ENCODE measurements at places on chromosomes 11 and 22. TPM values are rescaled to one million over a fixed set of nuclear protein-coding genes. Genes with fewer than 3 reads are reported as not detected.
A peak's percentile ranks its signal among the peaks of the same experiment; 100 is the strongest.

The RRP7A gene
- 54.9 TPM for total RNA-seq

DNA sequence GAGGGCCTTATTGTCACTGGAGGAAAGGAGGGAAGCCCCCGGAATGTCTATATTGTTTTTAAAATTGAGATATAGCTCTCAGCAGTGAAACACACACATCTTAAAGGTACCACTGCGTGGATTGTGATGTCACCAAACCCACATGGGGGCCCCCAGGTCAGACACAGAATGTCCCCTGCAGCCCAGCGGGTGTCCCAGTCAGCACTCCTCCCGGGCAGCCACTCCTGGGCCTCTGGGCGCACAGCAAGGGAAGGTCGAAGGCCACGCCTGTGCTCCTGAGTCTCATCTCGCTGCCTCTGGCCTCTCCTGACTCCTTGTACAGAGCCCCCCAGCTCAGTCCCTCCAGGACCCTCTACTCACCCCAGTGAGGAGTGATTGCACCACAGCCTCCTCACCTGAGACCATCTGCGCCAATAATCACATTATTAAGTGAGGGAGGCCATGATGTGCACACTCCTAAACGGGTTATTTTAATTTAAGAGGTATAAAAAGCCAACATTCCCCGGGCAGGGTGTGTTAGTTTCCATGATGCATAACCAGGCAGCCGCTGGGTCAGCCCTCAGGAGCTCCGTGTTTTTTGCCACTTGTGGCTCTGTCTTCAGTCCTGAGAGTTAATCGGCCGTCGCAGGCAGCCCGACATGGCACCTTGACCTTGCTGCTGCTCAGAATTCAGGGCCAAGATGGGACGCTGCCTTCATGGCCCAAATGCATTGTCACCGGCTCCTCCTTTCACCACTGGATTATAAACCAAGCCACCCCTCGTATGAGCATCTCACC, 1089.3 kb downstream of the BRD1 start:
- no peak for DNase-seq
- H3K27me3 ChIP-seq, result no peaks in the 10 kb centered on the region
- no peak overlapping the region for H3K27ac ChIP-seq
- H3K4me3 ChIP-seq, result no peak overlapping the region

DNA sequence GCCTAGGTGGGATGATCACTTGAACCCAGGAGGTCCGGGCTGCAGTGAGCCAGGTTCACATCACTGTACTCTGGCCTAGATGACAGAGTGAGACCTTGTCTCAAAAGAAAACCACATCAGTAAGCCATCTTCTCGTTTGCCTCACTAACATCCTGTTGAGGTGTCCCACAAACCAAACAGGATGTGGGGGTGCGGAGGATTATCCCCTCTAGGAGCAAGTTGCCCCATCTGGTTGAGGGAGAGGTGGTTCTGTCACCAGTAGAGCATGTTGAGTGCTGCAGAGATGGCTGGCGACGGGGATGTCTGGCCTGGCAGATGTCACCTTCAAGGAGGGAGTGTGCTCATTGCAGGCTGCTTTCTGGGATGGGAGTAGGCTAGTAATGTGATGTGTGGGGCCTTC, 72.4 kb downstream of the ZNRF3 start:
- no peaks in the 10 kb centered on the region for H3K36me3 ChIP-seq
- no peak overlapping the region for H3K4me3 ChIP-seq
- H3K4me1 ChIP-seq, result peaks cover 10% of the 10 kb centered on the region
- no peaks in the 10 kb centered on the region for H3K27me3 ChIP-seq
- peak; percentile 18 for DNase-seq

- peak overlapping the region; percentile 52 for H3K27ac ChIP-seq
- no peaks in the 10 kb centered on the region for H3K36me3 ChIP-seq
- H3K4me3 ChIP-seq, result no peak overlapping the region
- DNase-seq, result peak; percentile 44
- peaks cover 5% of the 10 kb centered on the region for H3K4me1 ChIP-seq
Measured at GRCh38 chr11:122634501-122634900, 21.0 kb upstream of the UBASH3B start.

GRCh38 chr11:34053161-34053686, 1.7 kb downstream of the CAPRIN1 start:
- peaks cover 7% of the 10 kb centered on the region for H3K36me3 ChIP-seq
- peaks cover 9% of the 10 kb centered on the region for H3K4me1 ChIP-seq
- H3K27me3 ChIP-seq, result no peaks in the 10 kb centered on the region
- peak overlapping the region; percentile 98 for H3K4me3 ChIP-seq
